Right atrium auricular region (tissue), 2 donors: ENCODE measurements at places on chromosomes 5 and 9. TPM values are rescaled to one million over a fixed set of nuclear protein-coding genes. Genes with fewer than 3 reads are reported as not detected.
A peak's percentile ranks its signal among the peaks of the same experiment; 100 is the strongest.

The DMRTA1 gene
- total RNA-seq, result 0.43 TPM

The PCDHAC2 gene
- 3.7 TPM for total RNA-seq

The SHOC1 gene
- not detected for total RNA-seq

The DAB2IP gene
- 38.0 TPM for total RNA-seq

The ARL14EPL gene
- total RNA-seq, result not detected

The WDR55 gene
- 8.3 TPM for total RNA-seq

The KIAA1191 gene
- 118 TPM for total RNA-seq

The DMRT3 gene
- not detected for total RNA-seq

The MAMDC4 gene
- total RNA-seq, result 2.0 TPM

The SELENOP gene
- total RNA-seq, result 213 TPM

The DBH gene
- total RNA-seq, result not detected

The IL3 gene
- total RNA-seq, result not detected

The TYRP1 gene
- total RNA-seq, result 35.6 TPM

The IFNA13 gene
- not detected for total RNA-seq

GRCh38 chr5:164742025-164742424 lies 1236.6 kb downstream of the MAT2B start:
- DNase-seq, result no peak

DNA sequence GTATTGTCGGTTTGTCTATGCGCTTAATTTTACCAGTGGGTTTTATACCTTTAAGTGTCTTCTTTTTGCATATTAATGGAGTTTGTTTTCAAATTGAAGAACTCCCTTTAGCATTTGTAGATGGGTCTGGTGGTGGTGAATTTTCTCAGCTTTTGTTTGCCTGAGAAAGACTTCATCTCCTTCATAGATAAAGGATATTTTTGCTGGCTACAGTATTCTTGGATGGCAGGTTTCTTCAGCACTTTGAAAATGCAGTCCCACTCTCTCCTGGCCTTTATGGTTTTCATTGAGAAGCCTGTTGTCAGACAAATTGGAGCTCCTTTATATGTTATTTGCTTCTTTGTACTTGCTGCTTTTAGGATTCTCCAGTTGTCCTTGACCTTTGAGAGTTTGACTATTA lies 142.1 kb downstream of the RAB3C start:
- DNase-seq, result no peak

DNA sequence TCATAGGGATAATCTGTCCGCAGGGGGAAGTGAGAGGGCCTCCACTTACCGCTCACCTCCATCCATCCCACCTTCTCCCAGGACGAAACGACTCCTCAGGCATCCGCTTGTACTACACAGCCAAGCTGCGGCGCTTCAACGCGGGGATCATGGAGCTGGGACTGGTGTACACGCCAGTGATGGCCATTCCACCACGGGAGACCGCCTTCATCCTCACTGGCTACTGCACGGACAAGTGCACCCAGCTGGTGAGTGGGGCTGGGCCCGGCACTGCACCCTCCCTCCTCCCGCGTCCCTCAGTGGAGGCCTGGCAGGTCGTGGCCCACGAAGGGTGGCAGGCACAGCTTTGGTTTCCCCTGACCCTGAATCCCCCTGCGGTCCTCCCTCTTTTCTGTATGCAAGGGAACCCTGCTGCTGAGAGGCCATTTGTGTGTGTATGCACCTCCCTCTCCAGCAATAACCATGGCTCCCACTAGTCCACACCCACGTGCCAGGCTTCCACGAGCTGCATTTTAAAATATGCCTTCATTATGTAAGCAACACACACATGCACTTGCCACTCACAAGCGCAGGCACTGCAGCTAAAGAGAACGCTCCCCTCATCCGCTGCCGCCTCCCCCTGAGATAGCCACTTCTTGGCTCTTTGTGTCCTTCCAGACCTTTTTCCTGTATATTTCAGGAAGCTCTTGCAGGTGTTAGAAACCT lies 11.8 kb downstream of the DBH start:
- no peak for DNase-seq

- no peak for DNase-seq
Observed at GRCh38 chr5:92868442-92868841, 712.6 kb downstream of the NR2F1-AS1 start.

- no peak for DNase-seq
Observed at GRCh38 chr9:97636903-97637302, 3.3 kb downstream of the NCBP1 start.

GRCh38 chr5:3564827-3565518 lies 30.7 kb upstream of the IRX1 start:
- DNase-seq, result no peak

GRCh38 chr9:114212826-114213225 lies 57.5 kb downstream of the COL27A1 start:
- no peak for DNase-seq

- DNase-seq, result no peak
Observed at GRCh38 chr5:172413601-172414171, 40.6 kb downstream of the SH3PXD2B start.

- no peak for DNase-seq
Observed at GRCh38 chr5:30926218-30926617, 267.3 kb upstream of the CDH6 start.

DNA sequence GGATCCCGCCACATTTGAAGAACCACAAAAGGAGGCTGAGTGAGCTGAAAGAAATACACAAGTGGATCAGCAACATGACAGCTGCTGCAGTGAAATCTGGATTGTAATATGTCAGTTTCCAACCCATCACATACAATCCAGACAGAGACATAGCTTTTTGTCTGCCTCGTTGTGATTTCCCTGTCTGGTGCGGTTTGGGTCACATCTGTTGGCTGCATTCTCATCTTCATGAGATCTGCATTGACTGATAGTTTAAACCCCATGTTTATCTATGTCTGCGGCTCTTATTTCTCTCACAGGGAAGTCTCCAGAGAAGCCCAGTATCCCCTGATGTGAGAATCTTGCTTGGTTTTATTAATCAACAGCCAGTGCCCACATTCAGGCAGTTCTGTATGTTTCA lies 403.1 kb upstream of the ZNF608 start:
- no peak for DNase-seq

DNA sequence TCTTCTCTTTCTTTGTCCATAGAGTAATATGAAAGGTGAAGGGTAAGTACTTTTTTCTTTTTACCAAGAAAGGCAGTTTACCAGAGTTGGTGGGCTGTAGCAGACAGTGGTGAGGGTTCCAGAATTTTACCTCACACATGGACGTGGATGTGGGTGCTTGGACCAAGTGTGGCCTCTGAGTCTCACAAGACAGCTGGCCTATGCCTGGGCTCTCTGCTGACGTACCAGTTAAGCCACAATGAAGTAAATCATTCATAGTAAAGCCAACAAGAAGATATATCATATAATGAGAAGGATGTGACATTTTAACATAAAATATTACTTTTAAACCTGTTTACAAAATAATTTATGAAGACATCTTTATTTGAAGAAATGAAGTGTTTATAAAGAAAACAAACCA lies 106.0 kb downstream of the PRKACG start:
- no peak for DNase-seq

DNA sequence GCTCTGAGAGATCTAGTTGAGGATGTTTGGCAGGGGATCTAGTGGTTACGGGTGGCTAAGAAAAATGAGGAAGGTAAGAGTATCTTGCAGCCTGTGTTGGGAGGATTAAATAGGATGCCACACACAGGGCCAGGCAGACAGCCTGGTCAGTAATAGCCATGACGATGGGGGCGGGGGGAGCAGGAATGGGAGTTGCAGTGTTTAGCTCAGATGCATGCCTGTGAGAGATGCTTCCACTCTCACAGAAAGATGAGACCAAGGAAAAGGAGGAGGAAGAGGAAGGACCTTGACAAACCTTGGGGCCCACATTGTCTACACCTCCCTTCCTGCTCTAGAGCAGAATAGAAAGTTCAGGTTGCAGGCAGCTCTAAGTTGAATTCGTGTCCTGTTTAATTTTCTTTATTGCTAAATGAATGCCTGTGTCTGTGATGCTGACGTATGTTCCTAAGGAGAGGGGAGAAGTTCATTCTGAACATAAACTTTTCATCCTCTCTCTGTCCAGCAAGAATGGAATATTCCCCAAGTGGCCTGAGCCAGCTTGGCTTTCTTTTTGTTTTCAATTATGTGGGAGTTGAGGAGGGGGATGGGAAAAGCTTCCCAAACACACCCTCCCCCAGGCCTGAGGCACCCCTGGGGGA lies 28.7 kb downstream of the TGFBI start:
- no peak for DNase-seq

- DNase-seq, result no peak
Observed at GRCh38 chr5:32785611-32786254, 74.6 kb downstream of the NPR3 start.

GRCh38 chr5:178580271-178580955 lies 9.8 kb downstream of the COL23A1 start:
- DNase-seq, result peak; percentile 30

GRCh38 chr5:14879393-14879792 lies 7.8 kb upstream of the ANKH start:
- DNase-seq, result no peak

- no peak for DNase-seq
Observed at GRCh38 chr5:139363937-139364336, 19.2 kb downstream of the SLC23A1 start.

DNA sequence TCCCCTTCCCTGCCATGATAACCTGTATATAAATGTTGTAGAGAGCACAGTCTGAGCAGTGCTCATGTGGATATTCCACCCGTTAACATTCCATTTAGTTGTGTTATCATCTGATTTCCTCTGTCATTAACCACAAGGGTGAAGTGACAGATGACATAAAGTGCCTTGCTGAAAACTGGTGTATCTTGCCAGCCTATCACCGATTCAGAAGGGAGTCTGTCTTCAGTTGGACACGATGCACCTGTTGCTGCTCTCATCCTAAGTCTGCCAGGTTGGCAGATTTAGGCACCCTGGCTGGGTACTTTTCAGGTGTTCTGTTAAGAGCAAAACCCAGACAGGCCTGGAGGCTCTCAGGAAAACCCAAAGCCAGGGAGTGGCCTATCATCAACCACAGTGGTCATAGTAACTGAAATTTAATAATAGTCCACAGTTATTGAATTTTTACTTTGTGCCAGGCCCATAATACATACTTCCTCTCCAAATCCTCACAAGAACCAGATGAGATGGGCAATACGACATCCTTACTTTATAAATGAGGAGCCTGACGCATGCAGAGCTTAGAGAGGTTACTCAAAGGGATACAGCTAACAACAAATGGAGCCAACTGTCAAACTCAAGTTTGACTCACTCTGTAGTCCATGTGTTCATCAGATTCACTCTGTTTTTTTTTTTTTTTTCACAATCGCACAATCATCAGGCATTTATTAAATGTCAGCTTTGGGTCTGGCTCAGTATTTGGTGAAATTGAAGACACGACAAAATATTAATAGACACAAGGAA lies 100.7 kb upstream of the SPRY4 start:
- no peak for DNase-seq

GRCh38 chr9:79757881-79758669 lies 186.3 kb downstream of the TLE4 start:
- no peak for DNase-seq

GRCh38 chr5:82218374-82219156 lies 59.6 kb downstream of the RPS23 start:
- DNase-seq, result no peak

DNA sequence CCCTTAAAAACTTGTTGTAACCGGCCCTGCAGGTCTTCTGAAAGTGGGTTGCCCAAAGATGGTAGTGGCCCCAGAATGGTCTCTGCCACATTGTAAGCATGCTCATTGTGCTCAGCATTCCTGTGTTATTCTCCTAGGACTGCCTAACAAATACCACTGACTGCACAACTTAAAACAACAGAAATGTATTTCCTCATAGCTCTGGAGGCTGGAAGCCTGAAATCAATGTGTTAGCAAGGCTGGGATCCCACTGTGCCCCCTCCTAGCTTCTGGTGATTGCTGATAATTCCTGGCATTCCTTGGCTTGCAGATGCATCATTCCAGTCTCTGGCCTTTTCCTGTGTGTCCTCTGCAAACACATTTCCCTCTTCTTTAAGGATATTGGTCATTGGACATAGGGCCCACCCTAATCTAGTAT lies 3.4 kb upstream of the GCNT4 start:
- no peak for DNase-seq

DNA sequence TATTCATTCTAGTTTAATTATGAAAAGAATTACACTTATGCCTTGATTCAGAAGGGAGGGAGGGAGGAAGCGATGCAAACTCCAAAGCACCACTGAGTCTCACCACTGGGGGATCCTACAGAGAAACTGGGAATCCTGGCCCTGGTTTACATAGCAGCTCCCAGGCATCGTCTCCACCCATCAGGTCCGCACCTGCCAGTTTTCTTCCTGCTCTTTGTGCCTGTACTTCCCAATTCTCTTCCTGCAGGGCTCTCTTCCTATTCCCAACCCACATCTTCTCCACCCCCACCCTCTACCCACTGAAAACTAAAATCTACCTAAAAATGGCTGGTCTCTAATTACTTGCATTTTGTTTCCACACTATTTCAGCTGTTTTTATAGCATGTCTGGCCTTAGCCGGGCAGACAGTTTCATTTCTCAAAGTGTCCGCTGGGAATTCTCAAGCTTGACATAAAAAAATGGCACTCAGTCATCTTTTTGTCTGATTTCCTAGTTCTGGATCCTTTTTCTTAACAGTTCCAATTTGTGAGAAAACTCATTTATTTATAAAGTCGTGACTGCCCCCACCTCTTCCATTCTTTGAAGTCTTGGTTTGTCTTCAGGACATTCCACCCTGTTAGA lies 1.6 kb upstream of the TNIP1 start:
- no peak for DNase-seq

DNA sequence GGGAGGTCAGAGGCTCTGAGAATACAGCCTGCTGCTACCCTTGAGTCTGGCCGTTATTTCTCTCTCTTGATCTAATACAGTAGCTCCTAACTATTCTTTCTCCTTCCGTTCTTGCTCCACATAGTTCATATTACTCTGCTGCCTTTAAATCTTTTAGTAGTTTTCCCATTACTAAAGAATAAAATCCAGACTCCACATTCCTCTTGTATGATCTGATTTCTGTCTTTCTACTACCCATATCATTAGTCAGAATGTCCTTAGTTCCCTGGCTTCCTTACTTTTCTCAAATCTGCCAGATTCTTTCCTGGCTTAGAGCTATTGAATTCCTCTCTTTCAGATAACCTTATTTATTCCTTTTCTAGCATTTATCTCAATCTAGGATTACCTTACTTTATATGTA lies 40.0 kb downstream of the MARCHF6 start:
- DNase-seq, result no peak

DNA sequence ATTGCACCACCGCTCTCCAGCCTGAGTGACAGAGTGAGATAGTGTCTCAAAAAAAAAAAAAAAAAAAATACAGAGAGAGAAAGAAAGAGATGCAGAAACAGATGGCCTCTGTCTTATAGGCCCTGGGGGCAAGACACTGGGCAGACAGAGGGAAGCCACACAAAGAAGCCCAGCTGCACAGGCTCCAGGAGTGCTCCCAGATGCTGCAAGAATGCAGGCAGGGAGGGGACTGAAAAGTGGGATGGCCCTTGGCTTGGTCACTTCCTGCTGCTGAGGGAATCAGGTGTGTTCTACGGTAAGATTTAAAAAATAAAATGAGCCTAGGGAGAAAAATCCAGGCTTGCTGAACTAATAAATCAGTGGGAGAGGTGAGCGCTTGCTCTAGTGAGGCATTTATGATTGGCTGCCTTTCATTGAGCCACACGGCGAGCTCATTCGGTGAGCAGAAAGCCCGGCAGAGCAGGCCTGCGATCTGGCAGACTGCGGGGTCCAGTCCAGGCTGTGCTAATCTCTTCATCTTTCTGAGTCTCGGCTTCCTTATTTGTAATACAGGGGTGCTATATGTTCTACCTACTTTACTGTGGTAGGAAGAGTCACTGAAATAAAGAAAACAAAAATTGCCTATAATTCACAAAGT lies 80.6 kb downstream of the RAD23B start:
- no peak for DNase-seq

GRCh38 chr5:125496393-125496792 lies 750.0 kb upstream of the ZNF608 start:
- no peak for DNase-seq
